ENCODE measurements at places on chromosomes 11 and 22. TPM values are rescaled to one million over a fixed set of nuclear protein-coding genes. Genes with fewer than 3 reads are reported as not detected.
A peak's percentile ranks its signal among the peaks of the same experiment; 100 is the strongest.

- no peak for DNase-seq
Observed at GRCh38 chr11:44258839-44259420, 51.0 kb downstream of the ALX4 start.

DNA sequence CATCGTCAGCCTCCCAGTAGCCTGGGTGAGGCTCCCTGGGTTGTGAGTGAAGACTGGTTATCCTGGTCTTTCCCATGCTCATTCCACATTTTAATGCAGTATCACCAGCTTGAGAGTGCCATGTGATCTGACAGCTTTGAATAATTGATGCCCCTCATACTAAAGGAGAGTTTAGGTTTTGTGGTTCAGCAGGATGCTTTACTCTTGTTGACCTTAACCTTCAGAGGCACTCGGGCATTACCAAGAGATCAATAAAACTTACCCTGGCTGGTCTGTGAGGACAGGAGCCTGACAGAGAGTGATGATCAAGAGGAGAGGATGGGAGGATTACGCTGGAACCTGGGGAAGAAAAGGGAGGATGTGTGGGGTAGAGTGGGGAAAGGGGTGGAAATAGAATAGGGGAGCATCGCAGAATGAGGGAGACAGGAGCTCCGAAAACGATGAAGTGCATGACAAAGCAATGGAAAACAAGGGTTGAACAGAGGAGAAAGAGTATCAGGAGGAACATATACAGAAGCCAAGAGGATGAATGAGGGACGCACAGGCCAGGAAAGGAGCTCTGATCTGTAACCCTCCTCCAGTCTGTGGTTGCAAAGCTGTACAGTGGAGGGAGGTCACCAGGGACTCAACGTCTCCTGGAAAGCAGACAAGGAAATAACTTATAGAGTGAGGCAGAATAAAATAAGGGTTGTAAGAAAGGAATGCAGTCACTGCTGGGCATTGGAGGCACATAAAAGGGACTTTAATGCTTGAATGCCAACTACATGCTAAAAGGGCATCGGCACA, 594.5 kb downstream of the NTM start:
- no peak for DNase-seq

DNA sequence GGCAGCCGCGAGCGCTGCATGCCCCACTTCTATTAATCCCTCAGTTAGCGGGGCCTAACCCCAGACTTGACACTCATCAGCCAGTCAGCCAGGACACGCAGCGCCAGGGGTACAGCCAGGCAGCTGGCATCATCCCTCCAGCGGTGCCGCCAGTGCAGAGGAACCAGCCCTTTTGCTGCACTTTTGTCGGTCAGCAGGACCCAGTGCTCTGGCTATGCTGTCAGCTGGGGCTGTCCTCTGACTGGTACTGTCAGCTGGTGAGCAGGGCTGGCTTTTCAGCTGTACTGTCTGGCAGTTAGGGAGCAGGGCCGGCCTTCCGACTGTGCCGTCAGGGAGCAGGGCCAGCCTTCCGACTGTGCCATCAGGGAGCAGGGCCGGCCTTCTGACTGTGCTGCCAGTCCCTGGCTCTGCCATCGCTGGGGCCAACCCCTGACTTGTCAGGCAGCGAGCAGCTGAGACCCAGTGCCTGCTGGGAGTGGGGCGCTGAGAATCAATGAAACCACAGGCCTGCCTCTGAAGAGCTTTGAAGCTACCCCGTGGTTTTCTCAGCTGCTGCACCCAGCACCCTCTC, 115.4 kb downstream of the KIAA1671 start:
- peak; percentile 77 for DNase-seq

GRCh38 chr11:78664636-78665035, 90.0 kb upstream of the NARS2 start:
- no peak for DNase-seq

DNA sequence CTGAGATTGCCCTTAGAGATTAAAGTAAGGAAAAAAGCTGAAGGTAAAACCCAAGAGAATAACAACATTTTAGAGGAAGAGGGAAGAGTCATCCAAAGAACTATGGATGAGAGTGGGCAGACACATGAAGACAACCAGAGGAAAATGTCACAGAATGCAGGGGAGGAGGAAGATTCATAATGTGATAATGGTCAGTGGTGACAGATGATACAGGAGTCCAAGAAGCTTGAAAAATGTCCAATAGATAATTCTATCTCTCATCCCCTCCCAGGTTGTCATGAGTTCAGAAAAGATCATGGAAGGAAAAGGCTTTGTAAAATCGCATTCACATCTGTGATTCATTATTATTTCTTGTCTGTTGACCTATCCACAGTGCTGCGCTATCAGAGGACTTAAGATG, 282.3 kb upstream of the CCDC90B start:
- DNase-seq, result no peak

- no peak for DNase-seq
Observed at GRCh38 chr22:38783095-38783615, 10.8 kb downstream of the DNAL4 start.

- no peak for DNase-seq
Observed at GRCh38 chr11:102470251-102470650, 17.7 kb upstream of the TMEM123 start.

DNA sequence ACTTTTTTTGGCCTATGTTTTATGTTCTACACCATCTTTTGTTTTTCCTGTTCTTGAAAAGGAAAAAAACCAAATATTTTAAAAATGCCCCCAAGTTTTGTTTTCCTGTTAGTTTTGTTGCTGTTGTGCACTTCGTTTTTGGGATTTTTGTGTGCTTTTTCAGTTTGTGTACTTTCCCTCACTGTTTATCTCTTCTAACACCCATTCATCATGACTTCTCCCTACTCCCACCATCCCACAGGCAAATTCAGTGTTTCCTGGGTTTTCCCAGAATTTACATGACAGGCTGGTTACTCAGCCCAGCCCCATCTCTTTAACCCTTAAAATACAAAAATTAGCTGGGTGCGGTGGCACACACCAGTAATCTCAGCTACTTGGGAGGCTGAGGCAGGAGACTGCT, 15.6 kb downstream of the TMEM123 start:
- no peak for DNase-seq

SYT12 gene
- 0.38 TPM for total RNA-seq

DNA sequence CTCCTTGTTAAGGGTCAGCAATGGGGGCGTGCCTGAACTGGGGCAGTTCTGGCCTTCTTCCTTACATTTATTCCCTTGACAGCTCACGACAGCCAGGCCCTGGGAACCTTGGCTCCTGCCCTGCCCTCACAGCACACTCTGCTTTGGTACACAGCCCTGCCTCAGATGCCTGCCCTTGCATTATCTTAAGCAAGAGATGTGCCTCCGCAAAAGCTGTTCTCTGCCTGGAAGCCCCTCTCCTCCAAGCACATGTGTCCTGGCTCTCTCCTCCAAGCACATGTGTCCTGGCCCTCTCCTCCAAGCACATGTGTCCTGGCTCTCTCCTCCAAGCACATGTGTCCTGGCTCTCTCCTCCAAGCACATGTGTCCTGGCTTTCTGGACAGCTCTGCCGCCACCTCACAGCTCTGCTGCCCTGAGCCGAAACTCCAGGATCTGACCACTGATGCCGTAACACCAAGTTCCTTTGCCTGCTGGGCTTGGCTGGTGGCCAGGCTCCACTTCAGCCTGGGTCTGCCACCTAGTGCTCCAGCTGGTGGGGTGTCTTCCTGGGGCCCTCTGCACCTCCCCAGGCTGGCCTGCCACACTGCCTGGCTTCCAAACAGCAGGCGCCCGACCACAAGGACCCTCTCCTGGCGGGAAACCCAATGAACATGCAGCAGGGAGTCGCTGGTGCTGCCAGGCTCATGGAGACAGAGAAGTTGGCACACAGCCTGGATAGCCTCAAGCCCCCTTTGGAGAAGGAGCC, 53.0 kb downstream of the SCUBE1 start:
- no peak for DNase-seq

DNA sequence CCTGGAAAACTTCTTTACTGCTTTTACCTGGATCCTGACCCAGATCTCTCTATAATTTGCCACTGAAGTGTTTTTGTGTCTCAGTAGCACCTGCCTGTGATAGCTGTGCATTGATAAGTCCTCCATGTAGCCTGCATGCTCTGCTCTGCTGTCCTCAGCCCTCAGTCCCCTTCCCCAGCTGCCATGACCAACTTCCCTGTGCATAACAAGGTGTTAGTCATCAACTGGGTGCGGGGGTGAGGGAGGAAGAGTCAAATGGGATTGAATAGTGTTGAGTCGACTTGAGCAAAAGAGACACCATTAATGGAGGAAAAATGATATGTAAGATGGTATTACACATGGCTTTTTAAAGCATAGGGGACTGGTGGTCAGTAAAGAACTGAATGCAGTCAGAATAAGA, 92.2 kb upstream of the PLET1 start:
- DNase-seq, result no peak

DNA sequence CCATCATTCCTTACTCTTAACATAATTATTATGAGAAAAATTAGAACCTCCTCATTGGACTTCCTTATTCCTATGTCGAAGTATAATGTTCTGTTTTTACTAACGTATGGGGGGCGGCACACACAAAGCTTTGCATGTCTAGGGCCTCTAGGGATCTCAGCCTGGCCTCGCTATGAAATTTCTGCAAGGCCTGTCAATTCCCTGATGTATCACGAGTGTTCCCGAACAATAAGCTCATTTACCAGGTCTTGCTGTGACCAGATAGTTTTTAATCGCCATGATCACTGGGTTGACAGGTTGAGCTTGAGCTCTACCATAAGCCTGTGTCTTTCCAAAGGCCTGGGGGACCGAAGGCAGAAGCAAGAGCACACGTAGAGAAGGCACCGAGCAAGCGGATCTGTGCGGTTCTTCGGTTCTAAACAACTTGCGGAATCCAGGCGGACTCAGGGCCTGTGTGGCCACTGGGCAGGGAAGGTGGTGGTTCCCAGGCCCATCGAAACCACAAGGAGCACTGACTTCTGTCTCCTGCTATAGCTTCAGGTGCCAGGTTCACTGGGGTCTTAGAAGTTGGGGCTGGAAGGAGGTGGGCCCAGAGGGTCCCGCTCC, 10.4 kb upstream of the FXYD2 start:
- no peak for DNase-seq

DNA sequence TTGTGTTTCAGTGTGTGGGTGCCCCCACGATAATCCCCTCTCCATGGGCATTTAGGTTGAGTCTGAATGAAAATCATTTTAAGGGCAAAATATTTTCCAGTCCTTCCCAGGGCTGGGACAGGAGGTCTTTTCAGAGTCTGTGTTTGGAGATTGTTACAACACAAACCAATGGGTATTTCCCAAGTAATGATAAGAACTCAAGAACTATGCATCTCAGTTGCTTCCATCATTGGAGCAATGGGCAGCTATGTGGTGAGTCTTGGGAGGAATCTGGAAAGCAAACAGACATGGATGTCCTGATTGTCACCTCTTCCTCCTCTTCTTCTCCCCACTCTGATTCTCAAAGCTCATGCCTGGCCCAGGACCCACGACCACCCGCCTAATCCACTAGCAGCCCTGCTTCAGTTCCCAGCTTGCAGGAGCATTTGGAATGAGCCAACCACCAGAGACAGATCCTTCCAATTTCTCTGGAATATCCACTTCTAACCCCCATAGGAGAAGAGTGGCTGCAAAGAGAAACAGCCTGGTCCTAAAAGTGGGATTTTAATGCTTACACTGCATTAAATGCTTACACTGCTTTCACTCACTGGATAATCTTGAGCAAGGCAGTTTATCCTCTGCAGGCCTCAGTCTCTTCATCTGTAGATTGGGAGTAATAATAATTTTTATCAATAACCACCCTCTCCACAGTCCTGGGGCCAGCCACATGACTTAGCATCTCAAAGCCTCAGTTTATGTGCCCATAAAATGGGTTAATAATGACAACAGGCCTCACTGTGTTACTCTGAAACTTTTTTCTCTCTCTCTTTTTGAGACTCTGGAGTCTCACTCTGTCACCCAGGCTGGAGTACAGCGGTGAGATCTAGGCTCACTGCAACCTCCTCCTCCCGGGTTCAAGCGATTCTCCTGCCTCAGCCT, 404.3 kb downstream of the MN1 start:
- DNase-seq, result no peak

GRCh38 chr11:127806501-127806900, 780.9 kb downstream of the ETS1 start:
- no peak for DNase-seq
